T-helper 17 cell (primary cell): ENCODE measurements at places on chromosomes 1 and 21.

DNA sequence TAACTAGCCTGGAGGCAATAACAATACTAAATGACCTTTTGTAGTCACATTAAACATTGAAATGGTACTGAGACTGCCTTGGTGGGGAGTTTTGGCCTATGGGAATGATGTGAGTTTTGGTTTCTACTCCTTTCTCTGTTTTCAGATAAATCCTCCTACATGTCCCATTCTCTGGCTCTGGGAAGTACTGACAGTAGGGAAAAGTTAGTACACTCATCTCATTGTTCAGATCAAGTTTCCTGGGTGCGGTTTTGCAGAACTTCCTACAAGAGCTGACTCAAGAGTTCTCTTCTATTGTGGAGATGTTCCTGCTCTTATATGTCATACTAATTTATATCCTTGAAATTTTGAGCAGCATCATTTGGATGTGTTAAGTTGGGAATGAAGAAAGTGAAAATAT lies 74.2 kb upstream of the MACF1 start:
- no peaks in the 10 kb centered on the region for H3K36me3 ChIP-seq
- H3K4me1 ChIP-seq: peaks cover 6% of the 10 kb centered on the region
- DNase-seq: no peak
- H3K27me3 ChIP-seq: no peaks in the 10 kb centered on the region
- H3K27ac ChIP-seq: no peak overlapping the region

GRCh38 chr1:248787430-248787829 lies 31.9 kb upstream of the LYPD8 start:
- no peak overlapping the region for H3K4me3 ChIP-seq
- no peak overlapping the region for H3K27ac ChIP-seq

GRCh38 chr1:109111386-109112055 lies 2.4 kb upstream of the ELAPOR1 start:
- H3K27me3 ChIP-seq: peaks cover 4% of the 10 kb centered on the region
- DNase-seq: no peak
- H3K4me3 ChIP-seq: no peak overlapping the region

DNA sequence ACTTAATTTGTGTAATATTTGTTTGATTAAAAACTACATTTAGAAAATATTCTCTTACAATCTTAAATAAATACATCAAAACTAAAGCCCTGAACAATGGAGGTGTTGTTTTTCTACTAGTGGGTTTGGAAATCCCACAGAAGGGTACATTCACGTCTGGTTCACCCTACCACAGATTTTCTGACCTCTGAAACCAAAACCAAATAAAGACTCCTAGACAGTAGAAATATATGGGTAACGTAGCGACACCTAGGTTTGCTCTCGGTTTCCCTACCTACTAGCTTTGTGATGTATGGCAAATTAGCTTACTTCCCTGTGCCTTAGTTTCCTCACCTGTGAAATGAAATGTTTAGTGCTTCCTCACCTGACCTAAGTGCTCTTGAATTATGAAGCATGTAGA lies 312.6 kb downstream of the DPYD start:
- no peak overlapping the region for H3K4me3 ChIP-seq
- peaks cover 3% of the 10 kb centered on the region for H3K36me3 ChIP-seq
- no peaks in the 10 kb centered on the region for H3K27me3 ChIP-seq
- H3K4me1 ChIP-seq: peaks cover 5% of the 10 kb centered on the region
- no peak for DNase-seq

DNA sequence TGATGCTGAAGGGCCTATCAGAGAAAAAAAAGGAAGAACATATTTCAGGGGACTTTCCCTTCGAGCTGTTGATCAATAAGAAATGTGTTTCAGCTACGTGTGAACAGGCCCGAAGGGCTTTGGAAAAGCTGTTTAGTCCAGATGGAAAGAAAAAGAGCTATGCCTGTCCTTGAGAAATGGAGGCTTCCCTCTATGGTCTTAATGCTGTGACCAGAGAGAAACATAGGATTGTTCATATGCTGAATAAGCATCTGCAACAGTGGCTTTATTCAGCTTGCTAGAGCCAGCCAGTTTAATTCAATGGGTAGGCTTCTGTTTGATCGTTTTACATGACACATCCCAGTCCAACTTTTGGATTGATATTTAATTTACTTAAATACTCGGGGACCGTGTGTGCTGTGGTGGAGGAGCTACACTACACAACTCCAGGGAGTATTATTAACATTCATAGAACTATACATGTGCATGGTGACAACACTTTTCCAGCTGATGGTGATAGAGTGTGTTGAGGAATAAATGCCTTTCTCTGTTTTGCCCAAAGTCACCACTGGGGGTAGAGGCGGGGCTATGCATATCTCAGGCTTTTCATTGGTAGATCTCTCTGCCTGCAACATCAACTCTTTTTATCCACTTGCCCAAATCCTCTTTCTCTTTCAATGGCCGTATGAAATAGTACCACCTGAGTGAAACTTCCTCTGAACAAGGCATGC lies 106.7 kb upstream of the C8B start:
- H3K4me3 ChIP-seq: no peak overlapping the region
- peaks cover 5% of the 10 kb centered on the region for H3K36me3 ChIP-seq
- no peak overlapping the region for H3K27ac ChIP-seq
- DNase-seq: no peak
- no peaks in the 10 kb centered on the region for H3K4me1 ChIP-seq

DNA sequence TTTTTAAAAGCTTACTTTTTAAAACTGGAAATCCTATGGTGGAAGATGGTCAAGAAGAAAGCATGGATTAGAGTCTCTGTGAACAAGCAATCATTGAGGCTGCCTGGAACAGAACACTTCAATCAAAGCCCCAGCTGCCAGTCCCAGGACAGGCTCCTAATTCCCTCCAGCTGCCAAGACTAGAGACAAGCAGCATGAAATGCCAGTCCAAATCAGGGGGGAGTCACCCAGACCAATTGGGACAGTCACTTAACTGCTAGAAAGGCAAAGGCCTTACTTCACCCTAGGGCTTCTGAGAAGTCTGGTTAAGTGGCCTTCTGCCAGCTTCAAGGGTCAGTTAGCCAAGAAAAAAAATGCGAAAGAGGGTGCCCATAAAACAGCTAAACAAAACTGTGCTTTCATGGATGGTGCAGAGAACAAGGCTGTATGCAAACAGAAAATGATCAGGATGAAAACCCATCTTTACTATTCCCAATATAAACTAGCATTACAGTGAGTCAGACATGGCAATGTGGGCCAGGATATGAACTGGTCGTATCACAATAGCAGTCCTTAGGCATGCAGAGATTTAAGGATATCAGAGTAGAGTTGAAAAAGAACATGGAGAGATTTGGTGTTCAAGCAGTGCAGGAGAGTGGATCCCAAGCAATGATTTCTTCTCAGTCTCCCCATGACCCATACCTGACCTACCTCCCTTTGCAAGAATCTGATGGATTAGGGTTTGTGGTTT lies 31.0 kb upstream of the MAN1A2 start:
- H3K4me1 ChIP-seq: peaks cover 8% of the 10 kb centered on the region
- H3K27me3 ChIP-seq: peaks cover 9% of the 10 kb centered on the region
- peaks cover 2% of the 10 kb centered on the region for H3K36me3 ChIP-seq
- no peak overlapping the region for H3K4me3 ChIP-seq
- no peak for DNase-seq
